ENCODE measurements at places on chromosomes 1 and 21.
A peak's percentile ranks its signal among the peaks of the same experiment; 100 is the strongest.

- peak; percentile 92 for DNase-seq
Measured at GRCh38 chr1:41482001-41482765, 2.3 kb downstream of the EDN2 start.

GRCh38 chr1:23169727-23170335, 1.2 kb upstream of the LUZP1 start:
- no peak for DNase-seq

DNA sequence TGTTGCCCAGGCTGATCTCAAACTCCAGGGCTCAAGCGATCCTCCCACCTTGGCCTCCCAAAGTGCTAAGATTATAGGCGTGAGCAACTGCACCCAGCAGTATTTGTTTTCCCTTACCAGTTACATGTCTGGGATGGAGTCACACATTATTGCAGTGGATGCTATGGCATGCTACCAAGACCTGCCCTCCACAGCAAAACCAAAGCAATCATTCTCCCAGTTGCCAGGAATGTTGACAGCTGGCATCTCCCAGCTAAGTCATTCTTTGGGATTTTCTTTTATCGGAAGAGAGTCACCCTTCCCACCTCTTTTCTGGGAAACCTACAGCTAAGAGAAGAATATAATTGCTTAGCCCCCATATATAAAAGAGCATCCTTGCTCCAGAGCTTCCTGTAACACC, 49.4 kb upstream of the RGS7 start:
- no peak for DNase-seq

DNA sequence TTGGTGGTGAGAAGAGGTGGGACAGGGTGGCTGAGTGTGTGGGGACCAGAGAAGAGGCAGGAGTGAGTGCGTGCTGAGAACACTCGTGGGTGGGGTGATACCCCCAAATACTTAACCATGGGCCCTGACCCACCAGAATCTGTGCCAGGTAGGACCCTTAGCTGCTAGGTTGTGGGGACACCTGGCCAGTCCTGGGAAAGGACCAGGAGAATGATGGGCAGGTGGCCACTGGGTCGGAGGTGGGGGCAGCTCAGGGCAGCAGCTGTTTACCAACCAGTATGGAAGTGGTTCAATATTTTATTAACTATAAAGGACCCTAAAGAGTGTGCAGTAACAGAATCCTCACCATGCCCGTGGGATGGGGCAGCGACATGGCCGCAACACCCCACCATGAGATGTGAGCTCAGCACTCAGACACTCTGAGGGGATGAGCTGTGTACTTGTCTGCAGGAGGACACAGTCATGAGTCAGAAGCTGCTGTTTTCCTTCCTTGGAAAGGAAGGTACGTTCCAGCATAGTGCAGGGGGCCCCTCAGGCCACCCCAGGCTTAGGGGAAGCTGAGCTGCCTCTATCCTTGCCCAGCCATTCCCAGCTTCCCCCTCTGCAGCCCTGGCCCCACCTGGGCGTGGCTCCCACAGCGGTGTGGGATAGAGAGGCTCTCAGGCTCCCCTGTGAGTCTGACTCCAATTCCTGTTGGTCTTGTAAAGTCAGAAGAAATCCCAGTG, 25.4 kb downstream of the TEX35 start:
- peak; percentile 42 for DNase-seq

DNA sequence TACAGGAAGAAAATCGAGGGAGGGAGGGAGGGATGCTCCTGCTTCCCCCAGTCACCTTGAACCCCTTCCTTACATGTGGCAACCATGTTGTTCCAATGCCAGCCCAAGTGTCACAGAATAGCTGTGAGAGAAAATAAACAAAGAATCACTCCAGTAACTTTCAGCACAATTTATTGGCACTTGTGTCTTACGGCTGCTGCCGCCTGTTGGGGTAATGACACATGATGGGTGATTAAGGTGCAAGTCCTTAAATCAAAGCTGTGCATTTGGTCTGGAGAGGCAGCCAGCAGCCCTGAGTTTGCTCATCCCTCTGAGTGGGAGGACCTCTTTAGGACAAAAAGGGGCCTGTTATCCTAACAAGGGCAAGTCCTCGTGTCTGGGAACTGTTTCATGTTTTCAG, 377.7 kb downstream of the PCP4 start:
- no peak for DNase-seq

DNA sequence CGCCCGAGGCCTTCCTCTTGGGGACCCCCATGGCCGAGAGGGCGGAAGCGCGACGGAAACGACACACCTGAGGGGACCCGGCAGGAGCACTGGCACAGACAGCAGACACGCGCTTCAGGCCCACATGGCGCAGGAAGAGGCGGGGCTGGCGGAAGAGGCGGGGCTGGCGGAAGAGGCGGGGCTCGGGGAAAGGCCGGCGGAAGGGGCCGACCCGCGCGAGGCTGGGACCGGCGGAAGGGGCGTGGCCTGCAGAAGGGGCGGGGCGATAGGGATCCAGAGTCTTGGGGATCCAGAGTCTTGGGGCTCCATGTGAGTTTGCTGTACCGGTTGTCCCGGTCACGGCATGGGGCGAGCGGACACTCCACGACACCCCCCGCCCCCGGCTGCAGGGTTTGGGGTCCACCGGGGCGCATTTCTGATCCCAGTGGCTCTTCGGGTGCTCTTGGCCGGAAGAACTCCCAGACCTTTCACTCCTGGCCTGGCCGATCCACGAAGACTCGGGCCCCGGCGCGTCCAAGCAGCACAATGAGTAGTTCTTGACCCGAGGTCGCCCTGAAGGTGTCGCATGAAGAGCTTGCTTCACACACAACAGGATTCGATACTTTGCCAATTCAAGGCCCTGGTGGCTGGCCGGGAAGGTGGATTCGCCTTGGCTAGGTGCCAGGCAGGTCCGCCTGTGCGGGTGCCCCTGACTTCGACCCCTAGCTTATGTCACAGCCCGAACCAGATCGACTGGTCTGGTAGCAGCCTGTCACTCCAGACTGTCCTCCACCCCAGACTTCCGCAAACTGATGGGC, at the start of gene URB1:
Gene URB1, minus strand, starts transcription at position 133 of the 797 bp plus-strand sequence. Its CDS starts 102 bp downstream, at position 31.
- DNase-seq: peak; percentile 93

GRCh38 chr1:22662318-22662717, 9.3 kb downstream of the C1QB start:
- DNase-seq: no peak

DNA sequence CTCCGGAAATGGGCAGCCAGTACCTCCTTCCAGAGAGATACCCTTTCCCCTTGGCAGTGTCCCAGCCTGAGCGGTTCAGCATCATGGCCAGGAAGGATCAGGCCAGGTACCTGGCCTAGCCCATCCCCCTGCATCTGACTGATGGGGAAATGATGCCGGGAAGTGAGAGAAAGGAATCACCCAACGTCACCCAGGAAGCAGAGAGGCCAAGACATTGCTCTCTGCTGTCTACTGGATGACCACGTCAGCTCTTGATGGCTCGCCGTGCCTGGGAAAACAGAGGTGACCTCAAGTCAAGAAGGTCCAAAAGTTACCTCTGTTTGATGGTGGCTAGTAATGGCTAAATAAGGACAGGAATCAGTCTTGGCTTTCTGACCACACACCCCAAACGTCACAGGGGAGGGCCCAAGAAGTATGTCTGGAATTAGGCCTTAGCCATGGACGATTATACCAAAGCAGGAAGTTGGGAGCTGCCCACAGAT, 79.0 kb downstream of the MRPL37 start:
- peak; percentile 63 for DNase-seq

- no peak for DNase-seq
Measured at GRCh38 chr1:200867018-200867811, 5.6 kb upstream of the GPR25 start.

- no peak for DNase-seq
Measured at GRCh38 chr1:228494970-228495853, 8.0 kb downstream of the RNF187 start.

- DNase-seq: no peak
Measured at GRCh38 chr1:30043731-30044408, 679.5 kb downstream of the MATN1 start.

DNA sequence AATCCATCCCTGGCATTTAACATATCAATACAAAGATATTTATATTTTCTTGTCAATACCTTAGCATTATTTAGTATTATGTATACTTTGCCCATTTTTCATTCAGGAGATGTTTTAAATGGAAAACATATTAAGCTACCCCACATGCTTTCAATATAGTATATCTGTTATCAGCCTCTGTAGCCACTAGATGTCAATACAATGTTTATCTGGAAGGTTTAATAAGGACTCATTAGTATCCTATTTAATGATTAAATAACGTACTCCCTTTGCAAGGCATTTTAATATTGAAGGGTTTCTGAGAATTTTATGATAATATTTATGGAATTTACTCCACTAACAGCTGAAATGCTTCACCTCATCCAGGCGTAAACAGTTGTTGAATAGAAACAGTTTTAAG, 329.5 kb upstream of the ADGRL2 start:
- no peak for DNase-seq

DNA sequence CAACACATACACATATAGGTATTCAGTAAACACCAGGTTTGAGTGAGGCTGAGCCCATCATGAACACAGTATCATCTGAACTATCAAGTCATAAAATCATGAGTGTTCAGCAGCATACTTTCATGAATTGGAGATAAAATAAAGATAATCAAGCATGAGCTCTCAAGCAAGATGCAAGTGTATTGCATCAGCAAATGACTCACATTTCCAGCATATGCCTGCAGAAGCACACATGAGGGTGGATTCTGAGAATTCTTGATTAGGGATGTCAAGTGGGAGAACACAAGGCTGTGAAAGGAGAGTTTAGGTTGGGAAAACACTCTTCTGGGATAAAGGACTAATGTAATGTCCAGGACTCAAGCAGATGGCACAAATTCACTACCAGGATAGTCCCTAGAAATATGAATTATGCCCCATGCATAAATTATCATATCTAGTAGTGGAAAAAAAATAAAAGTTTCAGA, 299.2 kb downstream of the SRGAP2C start:
- DNase-seq: no peak

- DNase-seq: no peak
Measured at GRCh38 chr21:17693801-17694200, 81.1 kb upstream of the BTG3 start.

DNA sequence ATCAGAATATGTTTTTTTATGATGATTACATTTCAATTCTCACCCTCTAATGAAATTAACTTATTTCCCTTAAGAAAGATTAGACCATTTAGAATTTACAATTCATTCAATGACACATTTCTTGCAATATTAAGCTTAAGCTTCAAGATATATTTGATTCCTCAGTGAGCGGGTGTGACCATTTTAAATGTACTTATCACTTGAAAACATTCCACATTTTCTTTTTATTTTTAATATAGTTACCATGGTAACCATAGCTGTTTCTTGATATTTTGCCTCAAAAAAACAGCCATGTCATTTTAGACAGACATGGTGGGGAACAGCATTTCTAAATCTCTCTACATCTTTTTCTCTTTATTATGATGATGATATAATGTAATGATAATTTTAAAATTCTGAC, 1029.0 kb upstream of the B3GALT2 start:
- DNase-seq: no peak

DNA sequence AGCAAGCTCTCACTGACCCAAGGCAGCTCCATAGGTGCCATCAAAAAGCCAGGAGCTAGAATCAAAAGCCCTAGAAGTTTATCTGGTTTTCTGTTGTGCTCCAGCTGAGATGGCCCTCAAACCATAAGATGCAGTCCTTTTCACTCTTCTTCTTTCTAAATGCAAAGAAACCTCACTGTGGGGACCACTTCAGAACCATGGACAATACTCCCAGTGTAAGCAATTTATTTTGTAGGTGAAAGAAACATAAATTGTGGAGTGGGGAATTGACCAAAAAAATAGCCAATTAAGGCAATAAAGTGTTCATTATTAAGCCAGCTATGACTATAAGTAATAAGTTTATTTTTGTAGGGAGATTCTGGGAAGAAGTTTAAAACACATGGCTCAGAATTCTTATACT, 1399.9 kb downstream of the PLA2G4A start:
- DNase-seq: no peak

- DNase-seq: no peak
Measured at GRCh38 chr1:40857737-40858136, 4.4 kb downstream of the CITED4 start.

GRCh38 chr1:203791498-203791897, 3.9 kb upstream of the ZBED6 start:
- no peak for DNase-seq

DNA sequence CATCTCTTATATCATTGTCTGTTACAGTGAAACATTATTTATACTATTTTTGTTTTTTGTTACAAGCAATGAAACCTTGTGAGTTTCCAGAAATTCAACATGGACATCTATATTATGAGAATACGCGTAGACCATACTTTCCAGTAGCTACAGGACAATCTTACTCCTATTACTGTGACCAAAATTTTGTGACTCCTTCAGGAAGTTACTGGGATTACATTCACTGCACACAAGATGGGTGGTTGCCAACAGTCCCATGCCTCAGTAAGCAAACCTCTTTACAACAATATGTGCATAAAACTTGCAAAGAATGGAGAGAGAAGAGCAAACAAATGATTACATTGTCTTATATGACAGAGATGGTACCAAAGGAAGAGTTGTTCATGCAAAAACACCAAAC, 22.4 kb downstream of the CFHR4 start:
- no peak for DNase-seq

DNA sequence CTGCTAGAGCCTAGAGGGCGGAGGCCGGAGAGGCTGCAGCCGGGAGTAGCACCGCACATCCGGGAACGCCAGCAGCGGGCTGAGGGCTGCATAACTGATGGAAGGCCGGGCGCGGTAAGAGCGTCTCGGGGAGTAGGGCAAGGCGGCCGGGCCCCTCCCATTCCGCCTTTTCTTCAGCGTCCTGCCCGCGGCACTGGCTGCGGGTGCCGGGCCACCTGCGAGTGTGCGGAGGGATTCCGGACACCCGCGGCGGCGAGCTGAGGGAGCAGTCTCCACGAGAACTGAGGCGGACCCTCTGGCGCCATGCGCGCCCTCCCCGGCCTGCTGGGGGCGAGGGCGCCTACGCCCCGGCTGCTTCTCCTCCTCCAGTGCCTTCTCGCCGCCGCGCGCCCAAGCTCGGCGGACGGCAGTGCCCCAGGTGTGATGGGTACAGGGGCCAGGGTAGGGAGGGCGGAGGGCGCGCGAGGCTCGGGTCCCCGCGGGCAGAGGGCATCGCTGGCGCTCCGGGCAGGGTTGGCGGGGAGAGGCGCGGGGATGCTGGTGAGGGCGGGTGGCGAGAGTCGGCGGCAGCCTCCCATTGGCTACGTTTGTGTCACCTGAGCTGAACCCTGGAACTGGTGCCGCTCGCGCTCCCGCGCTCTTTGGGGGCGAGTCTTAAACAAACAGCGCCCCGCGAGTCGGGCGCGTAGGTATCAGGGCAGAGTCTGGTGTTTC, 334.4 kb downstream of the SRGAP2C start:
- peak; percentile 59 for DNase-seq

GRCh38 chr1:218436997-218437396, 91.9 kb downstream of the TGFB2 start:
- no peak for DNase-seq

- no peak for DNase-seq
Measured at GRCh38 chr1:63454269-63454668, 68.8 kb downstream of the ITGB3BP start.

DNA sequence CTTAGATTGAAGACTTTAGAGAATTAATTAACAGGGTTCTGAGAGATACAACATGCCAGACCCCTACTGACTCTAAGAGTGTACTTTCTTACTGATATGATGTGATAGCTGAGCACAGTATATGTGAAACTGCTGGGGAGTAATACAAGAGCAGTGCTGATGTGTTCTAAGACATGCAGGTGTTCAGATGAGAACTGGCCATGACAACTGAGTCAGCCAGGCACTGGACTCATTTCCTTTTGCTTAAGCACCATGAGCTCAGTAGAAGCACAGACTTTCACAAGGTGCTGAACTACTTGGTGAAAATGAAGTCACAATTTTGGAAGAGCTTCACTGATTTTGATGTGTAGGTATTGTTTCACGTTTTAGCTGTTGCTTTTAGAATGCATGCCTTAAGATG, 15.9 kb upstream of the POGZ start:
- DNase-seq: no peak

GRCh38 chr1:111197598-111198284, 2.7 kb downstream of the DENND2D start:
- DNase-seq: no peak
